ENCODE measurements at places on chromosomes 11 and 22. TPM values are rescaled to one million over a fixed set of nuclear protein-coding genes. Genes with fewer than 3 reads are reported as not detected.
A peak's percentile ranks its signal among the peaks of the same experiment; 100 is the strongest.

DNA sequence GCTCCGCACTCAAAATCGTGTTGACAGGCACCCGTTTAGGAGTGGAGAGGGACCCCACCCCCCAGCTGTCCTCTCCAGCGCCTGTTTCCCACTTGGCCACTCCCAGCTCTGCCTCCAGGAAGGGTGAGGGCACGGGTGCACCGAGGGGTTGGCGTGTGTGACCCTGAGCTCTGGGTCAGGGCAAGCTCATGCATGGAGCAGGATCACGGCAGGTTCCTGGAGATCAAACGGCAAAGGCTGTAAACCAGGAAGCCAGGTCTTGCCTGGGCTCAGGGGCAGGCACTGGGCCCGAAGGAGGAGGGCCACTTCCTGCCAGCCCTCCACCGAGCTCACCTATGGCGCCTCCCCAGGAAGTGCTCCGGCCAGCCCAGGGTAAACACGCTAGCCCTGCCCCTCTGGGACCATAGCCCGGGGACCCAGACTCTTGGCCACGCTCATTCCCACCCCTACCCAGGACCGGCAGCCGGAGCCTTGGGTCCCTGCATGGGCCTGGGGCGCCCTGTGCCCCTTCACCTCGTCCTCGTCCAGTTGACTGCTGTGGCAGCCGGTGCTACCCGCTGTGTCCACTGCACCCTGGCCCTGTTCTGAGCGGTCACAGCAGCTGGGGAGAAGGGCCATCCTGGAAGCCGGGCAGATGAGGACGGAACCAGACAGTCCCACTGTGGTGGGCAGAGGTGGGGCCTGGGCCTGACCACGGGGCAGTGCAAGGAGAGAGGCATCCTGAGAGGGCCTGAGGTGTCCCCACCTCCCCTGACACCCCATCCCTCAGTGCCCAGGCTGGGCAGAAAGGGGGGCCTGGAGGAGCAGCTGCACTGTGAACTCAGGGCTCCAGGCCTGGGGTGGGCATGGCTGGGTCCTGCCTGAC lies 1.0 kb upstream of the EPS8L2 start:
- no peak for DNase-seq

GRCh38 chr22:23107487-23108248 lies 34.1 kb downstream of the RSPH14 start:
- DNase-seq, result no peak

DNA sequence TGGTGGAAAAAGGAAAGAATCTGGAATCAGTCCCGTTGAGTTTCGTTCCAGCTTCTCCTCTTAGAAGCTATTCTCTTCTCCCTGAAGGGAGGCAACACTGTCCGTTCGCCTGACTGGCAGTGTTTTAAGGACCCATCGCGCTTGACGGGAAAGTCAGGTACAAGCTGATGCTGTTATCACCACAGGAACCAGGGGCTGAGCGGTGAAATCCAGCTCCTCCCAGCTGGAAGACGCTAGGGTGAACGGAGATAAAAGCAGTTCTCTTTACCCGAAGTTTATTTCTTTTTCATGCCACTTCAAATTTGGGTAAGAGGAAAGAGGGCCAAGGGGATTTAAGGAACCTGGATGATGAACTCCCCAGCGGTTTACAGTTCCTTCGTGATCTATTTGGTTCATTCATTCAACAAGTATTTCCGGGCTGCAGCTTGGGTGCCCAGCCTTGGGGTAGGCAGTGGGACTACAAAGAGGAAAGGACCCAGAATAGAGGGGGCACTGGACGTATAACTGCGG lies 551 bp upstream of the DEUP1 start:
- DNase-seq, result peak; percentile 18

The GUCY1A2 gene
- 5.3 TPM for total RNA-seq

The P2RY6 gene
- total RNA-seq, result 0.43 TPM

Measured in A673 (cell line).